Keratinocyte (primary cell): ENCODE measurements at places on chromosomes 4 and X. TPM values are rescaled to one million over a fixed set of nuclear protein-coding genes. Genes with fewer than 3 reads are reported as not detected.

Gene XAGE1A
- polyA plus RNA-seq: not detected in 3 replicates

Gene FAM9B
- not detected in 3 replicates for polyA plus RNA-seq

Gene LRRC66
- polyA plus RNA-seq: 0.09 to 0.28 TPM (median 0.26 TPM) in 3 replicates

Gene IGSF1
- polyA plus RNA-seq: not detected in 3 replicates

Gene LUZP4
- polyA plus RNA-seq: not detected in 3 replicates

Gene EMCN
- not detected in 3 replicates for polyA plus RNA-seq

Gene F8A2
- polyA plus RNA-seq: not detected in 3 replicates
